Urinary bladder (tissue), 4 donors: ENCODE measurements at places on chromosomes 4 and X. TPM values are rescaled to one million over a fixed set of nuclear protein-coding genes. Genes with fewer than 3 reads are reported as not detected.

Gene PLP1
- 68.2 TPM for total RNA-seq

DNA sequence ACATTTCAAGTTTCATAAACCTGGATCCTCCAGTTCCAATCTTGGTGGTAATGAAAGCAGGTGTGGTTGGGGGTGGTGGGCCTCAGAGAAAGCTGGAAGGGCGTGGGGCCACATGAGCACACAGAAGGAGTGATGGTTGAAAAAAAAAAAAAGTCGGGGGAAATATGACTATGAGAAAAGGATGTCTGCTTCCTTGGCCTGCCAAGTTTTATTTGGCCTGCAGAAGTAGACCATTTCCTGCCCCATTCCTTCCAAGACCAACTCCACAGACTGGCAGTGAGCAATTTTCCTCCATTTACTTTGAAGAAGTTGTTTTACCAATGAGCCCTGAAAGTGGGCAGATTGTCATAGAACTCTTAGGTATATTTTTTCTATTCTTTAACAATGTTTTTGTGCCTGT is 43.3 kb downstream of the LNX1 start:
- no peak for DNase-seq

- no peak for DNase-seq
Measured at GRCh38 chrX:132433551-132433950, 55.3 kb downstream of the MBNL3 start.

DNA sequence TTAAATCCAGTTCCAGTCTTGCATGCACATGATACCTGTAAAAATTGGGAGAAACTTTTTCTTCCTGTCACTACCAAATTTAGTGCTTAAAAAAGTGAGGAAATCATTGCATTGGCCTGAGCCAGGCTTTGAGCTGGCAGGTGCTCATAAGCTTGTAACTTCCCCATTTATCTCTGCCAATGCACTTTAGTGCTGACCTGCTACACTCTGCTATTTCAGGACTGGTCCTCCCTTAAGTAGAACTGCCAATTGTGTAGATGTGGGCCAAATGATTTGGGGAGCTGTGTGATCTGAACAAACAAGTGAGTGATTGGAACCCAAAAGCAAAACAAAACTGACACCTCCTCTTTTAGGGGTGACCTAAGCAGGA is 51.8 kb downstream of the ZNF827 start:
- DNase-seq = no peak

DNA sequence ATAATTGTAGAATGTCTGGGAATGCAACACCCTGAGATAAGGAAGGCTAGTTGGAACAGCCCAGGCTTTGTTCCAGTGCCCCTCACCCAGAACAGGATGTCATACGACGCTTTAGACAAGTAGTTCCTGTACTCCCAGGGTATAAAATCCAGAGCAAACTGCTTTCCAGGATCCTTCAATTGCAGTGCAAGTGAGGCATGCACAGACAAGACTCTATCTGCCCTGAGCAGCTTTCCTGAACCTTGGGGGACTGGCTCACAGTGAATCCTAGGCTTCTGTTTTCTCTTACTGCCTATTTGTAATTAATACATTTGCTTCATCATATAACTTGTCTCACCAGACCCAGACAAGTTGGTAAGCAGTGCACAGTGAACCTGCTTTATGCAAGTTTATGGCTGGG is 48.4 kb upstream of the IL9R start:
- DNase-seq = no peak

DNA sequence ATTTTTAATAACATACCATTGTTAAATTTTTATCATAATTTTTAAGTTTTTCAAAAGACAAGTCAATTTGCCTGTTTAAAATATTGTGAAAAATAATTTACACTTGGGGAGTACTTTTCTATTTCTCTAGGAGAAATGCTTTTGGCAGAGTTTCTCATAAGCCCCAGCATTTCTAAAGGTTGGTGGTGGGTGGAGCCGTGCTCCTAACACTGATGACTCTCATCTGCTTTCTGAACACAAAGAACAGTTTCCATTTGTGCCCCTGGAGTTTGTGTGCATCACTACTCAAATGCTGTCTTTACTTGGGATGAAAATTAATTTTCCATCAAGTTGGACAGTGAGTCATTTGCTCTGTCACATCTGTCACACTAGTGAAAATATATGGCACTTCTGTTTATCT is 57.6 kb downstream of the TNIP2 start:
- no peak for DNase-seq

DNA sequence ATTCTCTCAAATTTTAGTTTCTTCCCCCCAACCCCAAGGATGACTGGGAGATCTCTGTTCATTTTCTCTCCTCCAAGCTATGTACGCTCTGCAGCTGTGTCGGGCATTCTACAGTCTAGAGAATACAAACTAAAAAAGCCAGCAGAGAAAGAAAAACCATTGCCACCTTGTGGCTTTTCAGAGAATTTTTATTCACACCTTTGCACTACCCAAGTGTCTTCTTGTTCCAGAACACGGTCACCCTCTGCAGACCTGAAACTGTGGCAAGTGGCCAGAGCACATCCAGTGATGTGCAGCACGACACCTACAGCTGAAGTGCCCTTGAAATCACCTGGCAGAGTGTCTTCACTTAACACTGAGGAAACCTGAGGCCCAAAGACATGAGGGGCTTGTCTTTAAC is 68.6 kb downstream of the CHST7 start:
- no peak for DNase-seq
